ENCODE measurements at places on chromosomes 6 and 20. TPM values are rescaled to one million over a fixed set of nuclear protein-coding genes. Genes with fewer than 3 reads are reported as not detected.

Gene GSTA3
- not detected for total RNA-seq

DNA sequence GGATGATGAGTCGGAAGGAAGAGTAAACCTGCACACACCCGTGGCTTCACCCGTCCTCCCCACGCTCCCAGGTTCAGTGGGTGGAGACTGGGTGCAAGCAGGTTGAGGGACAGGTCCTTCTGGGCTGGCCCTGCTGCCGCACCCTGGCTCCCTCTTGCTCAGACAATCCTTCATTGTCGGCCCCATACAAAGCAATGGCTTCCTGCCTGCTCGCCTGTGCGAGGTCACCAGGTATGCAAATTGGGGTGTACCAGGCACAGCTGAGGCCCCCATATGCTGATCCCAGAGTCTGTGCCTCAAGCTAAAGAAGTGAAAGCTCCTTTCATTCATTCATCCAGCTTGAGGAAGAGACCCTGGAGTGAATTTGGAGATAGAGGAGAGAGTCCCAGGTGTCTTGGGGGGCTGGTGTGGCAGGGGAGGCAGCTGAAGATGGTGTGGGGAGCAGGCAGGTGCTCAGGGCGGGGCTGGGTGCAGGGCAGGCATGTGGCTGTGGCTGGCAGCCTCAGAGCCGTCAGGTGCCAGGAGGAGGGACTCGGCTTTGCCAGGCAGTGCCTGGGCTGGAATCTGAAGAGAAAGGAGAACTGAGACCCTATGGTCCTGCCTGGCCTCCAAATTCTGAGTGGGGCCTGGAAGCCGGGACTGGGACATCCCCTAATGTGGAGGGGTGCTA lies 4.7 kb downstream of the SLCO4A1 start:
- DNase-seq, result no peak

Gene POU5F1
- 0.86 TPM for total RNA-seq

DNA sequence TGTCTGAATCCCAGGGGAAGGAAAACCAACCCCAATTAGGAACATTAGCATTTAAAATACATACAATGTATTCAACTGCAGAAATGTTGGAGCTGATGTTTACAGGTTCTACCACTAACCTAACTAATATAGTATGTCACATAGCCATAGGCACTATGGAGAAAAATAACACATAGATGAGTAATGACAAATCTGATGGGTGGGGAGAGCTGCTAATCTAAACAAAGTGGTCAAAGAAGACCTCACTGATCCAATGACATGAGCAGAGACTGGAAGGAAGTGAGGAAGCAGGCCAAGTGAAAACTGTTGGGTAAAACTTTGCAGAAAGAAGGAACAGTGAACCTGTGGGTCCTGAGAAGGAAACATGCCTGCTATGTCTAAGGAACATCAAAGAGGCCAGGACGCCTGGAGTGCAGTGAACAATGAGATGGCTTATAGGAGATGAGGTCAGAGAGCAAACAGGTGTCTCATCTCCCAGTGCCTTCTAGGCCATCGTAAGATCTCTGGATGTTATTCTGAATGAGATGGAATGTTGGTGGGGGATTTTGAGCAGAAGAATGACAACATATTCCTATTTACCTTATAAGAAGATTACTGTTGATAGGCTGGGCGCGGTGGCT lies 135.7 kb downstream of the ALDH8A1 start:
- DNase-seq, result no peak

DNA sequence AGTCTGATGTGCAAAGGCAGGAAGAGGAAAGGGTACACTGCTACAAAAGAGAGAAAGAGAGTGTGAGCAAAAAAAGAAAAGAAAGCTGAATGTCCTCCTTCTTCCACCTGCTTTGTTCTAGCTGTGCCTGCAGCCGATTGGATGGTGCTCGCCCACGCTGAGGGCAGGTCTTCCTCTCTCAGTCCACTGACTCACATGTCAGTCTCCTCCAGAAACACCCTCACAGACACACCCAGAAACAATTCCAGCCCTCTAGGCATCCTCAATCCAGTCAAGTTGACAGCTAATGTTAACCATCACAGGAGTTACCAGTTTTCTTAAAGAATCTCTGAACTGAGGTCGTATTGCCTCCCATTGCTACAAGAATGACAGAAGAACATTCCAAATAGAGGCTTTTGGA lies 411.9 kb upstream of the SASH1 start:
- DNase-seq, result no peak

Gene RHAG
- 0.60 TPM for total RNA-seq

GRCh38 chr6:168365422-168366165 lies 46.0 kb upstream of the DACT2 start:
- peak; percentile 8 for DNase-seq

DNA sequence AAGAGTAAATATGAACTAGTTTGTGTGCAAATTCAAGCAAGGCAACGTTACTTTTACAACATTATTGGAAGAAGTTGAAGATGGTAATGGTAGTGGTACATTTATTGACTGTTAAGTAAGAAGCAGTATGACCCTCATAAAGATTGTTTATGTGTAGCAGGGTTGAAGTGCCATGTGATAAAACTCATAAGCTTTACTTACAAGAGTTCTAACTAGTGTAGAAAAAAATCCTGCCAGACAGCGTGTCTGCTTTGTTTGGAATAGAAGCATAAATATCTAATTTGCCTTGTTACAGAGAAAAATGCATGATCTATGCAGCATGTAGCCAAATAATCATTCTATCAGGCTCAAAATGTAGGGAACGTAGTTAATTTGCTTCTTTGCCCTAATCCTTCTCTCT lies 450.8 kb upstream of the SOX4 start:
- DNase-seq, result no peak

GRCh38 chr6:131258010-131258652 lies 122.9 kb downstream of the AKAP7 start:
- DNase-seq, result no peak

DNA sequence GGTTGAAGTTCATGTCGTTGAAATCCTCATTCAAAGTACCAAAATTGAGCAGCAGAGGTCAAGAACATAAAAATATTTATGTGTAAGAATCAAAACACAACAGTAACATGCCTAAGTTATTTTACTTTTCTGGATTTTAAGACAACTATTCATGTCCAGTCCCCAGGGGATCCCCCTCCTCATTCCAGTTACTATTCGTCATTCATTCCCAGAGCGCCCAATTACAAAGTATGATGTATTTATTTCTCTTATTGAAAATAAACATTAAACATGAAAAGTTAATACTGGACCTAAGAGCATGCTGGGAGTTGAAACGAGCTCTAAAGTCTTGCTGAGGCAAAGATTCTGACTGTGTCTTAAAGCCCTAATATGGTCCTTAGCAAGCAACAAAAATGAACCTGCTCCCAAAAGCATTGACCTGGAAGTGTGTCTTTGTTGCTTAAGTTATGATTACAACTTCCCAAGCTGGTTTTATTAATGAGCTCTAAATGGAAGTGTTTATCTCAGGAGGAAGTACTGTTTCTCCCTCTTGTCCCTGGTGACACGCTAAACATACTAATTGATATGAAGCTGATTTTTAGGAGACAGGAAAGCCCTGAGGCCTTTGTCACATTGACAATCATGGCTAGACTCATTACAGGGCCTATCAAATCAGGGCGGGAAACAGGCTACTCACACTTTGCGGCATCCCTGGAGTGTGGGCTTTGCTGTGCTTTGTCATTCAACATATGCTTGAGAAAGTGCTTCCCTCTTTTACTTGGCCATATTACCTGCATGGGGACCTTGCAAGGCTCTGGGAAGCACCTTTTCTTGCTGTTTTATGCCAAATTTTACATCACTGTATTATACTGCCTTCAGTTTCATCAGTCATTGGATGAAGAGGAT lies 192.2 kb upstream of the DTNBP1 start:
- DNase-seq, result no peak

Gene HLA-DRA
- 151 TPM for total RNA-seq

DNA sequence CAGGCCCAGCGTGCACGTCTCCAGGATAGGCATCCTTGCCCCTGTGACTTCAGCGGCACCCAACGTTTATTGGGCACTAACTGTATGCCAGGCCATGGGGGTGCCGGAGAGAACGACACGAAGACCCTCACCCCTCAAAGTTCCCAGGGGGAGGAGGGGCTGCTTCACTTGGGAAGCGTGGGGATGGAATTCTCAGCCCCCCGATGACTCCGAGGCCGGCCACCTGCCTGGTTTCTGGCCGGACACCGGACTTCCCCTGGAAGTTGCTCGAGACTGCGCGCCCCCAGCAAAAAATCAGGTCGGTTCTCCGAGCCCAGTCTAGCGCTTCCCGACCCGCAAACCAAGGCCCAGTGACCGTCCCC lies 275 bp upstream of the MAVS start:
- no peak for DNase-seq

Gene GJA1
- total RNA-seq, result 160 TPM

Gene PBOV1
- not detected for total RNA-seq

Gene GOPC
- total RNA-seq, result 18.3 TPM

DNA sequence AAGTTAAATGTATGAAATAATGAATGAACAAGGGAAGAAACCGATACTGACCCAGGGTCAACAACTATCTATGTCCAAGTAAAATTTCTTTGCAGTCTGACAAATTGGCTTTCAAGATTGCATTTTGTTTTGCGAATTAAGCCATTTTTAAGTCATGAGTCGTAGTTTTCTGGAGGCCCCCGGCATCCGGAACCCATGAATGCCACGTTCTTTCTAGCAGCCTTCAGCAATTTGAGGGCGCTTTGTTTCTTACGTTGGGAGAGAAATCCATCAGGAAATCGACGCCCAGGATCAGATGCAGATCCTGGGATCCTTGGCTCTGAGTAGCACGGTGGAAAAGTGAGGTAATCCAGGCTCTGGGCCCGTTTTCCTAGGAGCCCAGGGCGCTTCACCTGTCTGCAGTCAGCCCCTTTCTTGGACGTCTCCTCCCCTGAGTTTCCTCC lies 309 bp upstream of the ABRACL start:
- no peak for DNase-seq

DNA sequence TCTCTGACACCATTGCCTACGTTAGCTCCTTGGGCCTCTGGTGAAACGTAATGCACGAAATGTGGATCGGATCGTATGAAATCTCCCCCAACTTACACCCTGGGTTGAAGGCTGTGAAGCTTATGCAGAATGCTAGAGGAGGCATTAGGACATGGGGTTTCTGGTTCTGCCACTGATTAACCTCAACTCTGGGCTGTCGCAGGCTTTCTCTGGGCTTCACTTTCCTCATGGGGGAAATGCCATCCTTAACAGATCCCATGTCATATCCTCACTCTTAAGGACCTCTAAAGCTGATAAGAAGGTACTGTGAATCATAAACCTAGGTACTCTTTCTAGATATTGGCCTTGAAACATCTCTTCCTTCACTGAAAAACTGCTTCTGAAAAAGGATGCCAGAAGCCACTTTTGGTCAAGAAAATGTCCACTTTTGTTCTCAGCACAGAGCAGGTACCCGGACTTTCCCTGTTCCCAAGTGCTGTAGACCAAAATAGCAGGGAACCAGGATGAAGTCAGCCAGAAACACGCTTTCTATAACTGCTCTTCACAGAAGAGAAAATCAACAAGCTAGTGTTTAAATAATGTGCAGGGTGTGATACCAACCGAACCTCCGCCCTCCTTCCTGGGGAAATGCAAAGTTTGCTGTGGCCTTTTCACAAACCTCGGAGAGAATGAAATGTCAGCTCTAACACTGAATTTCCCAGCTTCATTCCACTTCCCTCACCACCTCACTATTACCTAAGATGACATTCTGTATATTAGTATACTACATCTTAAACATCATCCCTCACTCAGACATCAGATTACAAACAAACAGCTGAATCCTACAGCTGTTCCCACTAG lies 118.9 kb downstream of the BACH2 start:
- no peak for DNase-seq

GRCh38 chr6:130377915-130378314 lies 12.1 kb downstream of the TMEM200A start:
- no peak for DNase-seq

Gene ZNF165
- 0.24 TPM for total RNA-seq

Gene SLA2
- 0.56 TPM for total RNA-seq

Gene GRIK2
- total RNA-seq, result 12.6 TPM

Gene MOCS1
- total RNA-seq, result 29.4 TPM

- no peak for DNase-seq
Observed at GRCh38 chr6:12152023-12152970, 137.9 kb upstream of the EDN1 start.

DNA sequence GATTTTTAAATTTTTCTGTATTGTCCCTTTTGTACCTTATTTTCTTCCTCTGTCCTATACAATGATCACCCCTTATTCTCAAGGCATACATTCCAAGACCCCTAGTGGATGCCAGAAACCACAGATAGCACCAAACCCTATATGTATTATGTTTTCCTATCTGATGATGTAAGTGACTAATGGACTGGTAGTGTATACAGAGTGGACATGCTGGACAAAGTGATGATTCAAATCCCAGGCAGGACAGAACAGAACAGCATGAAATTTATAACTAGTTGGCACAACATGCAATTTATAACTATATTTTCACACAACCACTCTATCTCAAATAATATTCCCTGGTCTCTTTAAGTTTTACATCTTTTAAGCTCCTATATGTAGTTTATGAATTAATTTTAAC lies 205.6 kb upstream of the FLRT3 start:
- no peak for DNase-seq

Gene GPX5
- not detected for total RNA-seq

Gene HMGCLL1
- 2.4 TPM for total RNA-seq

GRCh38 chr6:16683641-16684194 lies 77.5 kb downstream of the ATXN1 start:
- DNase-seq, result peak; percentile 53

DNA sequence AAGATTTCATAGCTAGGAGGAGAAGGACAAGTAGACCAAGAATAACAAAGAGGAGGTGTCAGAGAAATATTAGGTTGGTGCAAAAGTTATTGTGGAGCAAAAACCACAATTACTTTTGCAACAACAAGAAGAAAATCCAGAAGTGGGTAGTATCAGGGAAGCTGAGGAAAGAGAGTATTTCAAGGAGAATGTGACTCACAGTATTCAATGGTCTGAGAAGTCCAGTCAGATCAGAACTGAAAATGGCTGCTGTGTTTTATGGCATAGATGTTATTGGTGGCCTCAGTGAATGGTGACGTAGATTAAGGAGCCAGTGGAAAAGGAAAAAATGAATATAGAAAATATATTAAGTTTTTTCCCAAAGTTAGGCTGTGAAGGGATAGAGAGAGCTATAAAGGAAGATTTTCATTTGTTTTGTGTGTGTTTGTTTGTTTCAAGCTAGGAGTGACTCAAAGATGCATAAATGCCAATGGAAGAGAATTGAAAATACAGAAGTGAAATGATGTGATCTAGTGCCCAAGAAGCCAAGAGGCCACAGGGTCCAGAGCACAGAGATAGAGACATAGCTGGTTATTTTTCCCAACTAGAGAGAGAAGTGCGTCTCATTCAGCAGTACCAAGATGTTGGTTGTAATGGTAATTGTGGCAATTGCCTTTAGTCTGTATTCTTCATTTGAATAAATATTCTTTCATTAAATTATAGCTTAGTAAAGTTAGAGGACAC lies 112.8 kb downstream of the ADTRP start:
- DNase-seq, result no peak

DNA sequence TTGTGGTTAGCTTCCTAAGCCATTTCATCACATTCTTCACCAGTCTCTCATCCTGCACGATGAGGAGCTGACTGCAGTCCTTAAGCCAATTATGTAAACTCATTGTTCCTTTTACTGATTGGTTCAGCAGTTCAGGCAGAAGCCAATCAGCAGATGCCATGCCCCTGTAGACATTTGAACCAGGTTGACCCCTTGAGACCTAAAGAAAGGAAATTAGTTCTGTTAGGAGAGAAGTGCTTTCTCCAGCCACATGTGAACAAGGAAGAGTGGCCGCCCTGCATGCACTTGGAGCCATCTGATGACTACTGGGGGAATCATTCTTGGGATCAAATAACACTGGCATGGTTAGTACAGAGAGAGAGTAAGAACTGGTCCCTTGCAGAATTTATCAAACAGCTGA lies 535.2 kb upstream of the ID4 start:
- no peak for DNase-seq

Data from left cardiac atrium (tissue), 4 donors.